ENCODE measurements at places on chromosomes 4 and X.

- no peak for DNase-seq
These were observed 1213.2 kb downstream of the RAPGEF2 start for GRCh38 chr4:160316036-160316435.

DNA sequence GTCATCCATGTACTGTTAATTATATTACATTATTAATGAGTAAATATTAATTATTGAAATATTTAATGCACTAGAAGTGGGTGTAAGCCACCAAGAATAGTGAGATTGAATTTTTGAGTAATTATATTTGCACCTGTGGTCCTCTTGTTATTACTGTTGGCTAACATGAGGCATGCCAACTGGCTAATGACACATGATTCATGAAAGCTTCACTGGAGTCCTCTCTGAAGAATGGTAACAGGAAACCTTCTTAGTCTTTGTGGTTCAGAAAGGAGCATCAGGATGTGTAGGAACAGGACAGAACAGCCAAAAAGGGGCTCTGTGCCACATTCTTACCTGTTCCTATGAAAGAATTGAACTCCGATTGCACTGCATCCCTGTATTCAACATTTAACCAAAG lies 65.2 kb downstream of the SLC4A4 start:
- DNase-seq: no peak

DNA sequence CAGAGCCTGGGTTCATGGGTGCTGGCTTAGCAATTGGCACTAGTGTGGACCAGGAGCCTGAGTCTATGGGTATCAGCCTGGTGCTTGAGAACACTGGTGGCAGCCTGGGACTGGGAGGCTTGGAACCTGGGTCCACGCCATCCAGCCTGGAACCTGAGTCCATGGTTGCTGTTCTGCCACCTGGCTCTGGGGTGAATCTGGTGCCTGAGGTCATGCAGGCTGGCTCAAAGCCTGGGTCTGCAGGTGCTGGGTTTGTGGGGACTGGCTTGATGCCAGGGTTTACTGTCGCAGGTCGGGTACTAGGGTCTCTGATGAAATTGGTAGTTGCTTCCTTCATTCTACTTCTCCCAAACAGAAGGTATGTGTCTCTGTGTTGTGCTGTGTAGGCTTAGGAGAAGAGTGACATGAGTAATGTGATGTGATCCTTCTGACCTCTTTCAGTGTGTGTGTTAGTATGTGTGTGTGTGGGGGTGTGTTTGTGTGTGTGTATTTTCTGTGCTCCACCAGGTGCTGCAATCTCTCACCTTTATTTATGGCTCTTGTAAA lies 517.0 kb upstream of the EPHA5 start:
- DNase-seq: no peak

- DNase-seq: peak; percentile 71
These were observed 296.8 kb upstream of the AADAT start for GRCh38 chr4:170386511-170386910.

DNA sequence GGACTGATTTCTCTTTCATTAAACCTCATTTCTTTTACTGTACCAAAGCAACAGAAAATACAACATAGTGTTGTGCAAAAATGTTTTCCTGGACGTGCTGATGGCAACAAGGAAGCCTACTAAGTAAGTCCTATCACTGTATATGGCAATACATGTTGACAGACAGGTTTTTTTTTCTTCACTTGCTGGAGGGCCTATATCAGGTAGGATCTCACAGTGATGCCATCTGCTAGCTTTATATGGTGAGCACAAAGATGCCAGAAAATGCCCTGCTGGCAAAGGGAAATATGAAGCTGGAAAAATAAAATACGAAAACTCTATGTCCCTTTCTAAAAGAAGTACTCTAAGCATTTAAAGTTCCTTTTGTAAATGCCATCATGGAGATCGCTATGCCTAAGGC lies 119.0 kb upstream of the PDLIM3 start:
- no peak for DNase-seq

DNA sequence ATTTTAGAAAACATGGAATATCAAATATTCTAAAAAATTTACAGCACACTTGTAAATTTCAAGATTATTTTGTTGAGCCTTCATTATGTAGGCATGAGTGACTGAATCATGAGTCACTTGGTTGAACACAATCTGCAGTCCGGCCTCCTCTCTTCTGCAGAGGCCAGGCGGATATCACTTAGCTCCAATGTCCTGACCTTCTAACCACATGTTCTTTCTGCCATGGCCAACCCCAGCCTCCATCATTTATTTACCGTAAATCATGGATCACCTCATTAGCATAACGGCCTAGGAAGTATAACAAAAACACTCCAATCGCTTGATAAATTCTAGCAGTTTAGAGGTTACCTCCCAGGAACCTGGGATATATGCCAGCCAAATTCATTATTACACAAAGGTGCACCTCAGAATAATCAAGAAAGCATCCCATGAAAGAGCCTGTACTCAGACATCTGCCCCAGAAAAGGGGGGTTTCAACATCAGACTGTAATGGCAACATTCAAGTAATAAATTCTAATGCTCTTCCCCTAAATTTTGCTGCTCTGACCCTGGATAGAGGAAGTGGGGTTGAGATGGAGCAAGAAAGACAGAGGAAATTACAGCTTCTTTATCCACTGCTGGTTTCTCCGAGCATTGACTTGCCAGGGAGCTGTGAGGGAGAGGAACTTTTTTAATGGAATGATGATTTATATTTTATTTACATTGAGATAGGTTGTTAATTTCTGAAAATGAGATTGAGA lies 2153.6 kb upstream of the AGA start:
- DNase-seq: peak; percentile 35

- DNase-seq: peak; percentile 64
These were observed 398.8 kb upstream of the RPS6KA3 start for GRCh38 chrX:20665481-20665880.

DNA sequence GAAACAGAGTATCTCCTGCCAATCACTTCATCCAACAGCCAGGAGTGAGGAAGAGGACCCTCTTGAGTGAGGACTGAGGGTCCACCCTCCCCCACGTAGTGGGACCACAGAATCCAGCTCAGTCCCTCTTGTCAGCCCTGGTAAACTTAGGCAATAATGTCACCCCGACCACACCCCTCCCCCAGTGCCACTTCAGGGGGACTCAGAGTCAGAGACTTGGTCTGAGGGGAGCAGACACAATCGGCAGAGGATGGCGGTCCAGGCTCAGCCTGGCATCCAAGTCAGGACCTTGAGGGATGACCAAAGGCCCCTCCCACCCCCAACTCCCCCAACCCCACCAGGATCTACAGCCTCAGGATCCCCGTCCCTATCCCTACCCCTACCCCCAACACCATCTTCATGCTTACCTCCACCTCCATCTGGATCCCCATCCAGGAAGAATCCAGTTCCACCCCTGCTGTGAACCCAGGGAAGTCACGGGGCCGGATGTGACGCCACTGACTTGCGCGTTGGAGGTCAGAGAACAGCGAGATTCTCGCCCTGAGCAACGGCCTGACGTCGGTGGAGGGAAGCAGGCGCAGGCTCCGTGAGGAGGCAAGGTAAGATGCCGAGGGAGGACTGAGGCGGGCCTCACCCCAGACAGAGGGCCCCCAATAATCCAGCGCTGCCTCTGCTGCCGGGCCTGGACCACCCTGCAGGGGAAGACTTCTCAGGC lies at the start of the genes CSAG1 and MAGEA12:
Gene CSAG1, minus strand, starts transcription at position 461 of the 715 bp plus-strand sequence. CDS start 1,261 bp downstream, outside the sequence.
Gene MAGEA12, plus strand, starts transcription at position 497 of the 715 bp plus-strand sequence. CDS start 2,405 bp downstream, outside the sequence.
- no peak for DNase-seq

DNA sequence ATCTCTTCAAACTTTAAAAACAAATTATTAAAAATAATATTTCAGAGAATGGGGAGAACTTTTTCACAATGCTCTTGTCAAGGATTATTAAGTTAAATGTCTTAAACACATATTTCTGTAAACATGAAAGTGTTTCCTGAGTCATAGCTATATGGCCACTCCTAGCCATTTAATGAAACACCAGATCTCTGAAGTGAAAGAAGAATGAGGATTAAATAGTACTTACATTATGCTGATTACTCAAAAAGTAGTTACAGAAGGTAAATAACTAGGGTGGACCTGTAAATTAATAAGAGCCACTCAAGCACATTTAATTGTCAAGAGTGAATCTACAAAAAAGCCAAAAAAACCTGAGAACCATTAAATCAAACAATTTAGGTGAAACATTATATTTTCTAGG lies 57.6 kb upstream of the GALNT7 start:
- no peak for DNase-seq

DNA sequence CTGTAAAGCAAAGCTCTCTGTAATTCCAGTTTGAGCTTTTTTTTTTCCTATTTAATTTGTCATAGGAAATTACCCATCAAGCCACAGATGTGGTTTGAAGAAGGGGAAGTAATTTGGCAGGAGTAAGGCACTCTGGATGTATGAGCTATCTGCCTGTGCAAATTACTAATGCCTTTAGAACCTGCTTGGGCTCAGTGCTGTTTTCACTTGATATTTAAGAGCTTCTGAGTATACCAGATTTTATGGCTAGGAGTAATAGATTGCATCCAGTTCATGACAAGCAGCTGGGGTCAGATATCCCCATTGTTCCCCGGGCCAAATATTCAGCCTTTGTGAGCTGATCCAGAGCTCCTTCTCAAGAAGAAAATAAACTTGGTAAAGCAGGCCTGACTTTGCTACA lies 89.1 kb downstream of the DCAF8L2 start:
- no peak for DNase-seq

Data from fibroblast of skin of back (primary cell).